HT1080 (cell line): ENCODE measurements at places on chromosomes 7 and 10. TPM values are rescaled to one million over a fixed set of nuclear protein-coding genes. Genes with fewer than 3 reads are reported as not detected.

- peak; percentile 58 for DNase-seq
Measured at GRCh38 chr10:102678842-102679289, 34.6 kb downstream of the TRIM8 start.

GRCh38 chr10:121339114-121339513 lies 259.1 kb downstream of the FGFR2 start:
- no peak for DNase-seq

DNA sequence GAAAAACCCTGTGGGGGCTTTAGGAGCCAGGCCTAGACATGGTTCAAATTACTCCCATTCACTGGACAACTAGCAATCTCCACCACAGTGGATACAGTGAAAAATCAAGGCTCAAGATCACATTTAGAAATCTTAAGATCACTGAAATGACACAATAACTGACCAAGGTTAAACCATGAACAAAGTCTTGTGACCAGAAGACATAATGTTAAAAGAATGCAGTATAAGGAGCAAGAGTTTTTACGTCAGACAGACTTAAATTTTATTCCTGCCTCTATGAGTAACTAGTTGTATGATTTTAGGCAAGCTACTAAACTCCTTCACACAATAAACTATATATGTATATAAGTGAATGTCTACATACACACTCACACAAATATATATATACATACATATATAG lies 68.5 kb downstream of the MICU1 start:
- no peak for DNase-seq

- no peak for DNase-seq
Measured at GRCh38 chr7:18330548-18330947, 165.0 kb upstream of the HDAC9 start.

TAS2R3 gene
- total RNA-seq = 0.10 TPM in 1 of 2 replicates, not detected in the other

GPR26 gene
- not detected in 2 replicates for total RNA-seq

FXYD4 gene
- total RNA-seq = not detected in 2 replicates

SUN1 gene
- 81.8 and 130 TPM in 2 replicates for total RNA-seq

OR2A5 gene
- not detected in 2 replicates for total RNA-seq
